ENCODE measurements at places on chromosomes 6 and 20.
A peak's percentile ranks its signal among the peaks of the same experiment; 100 is the strongest.

- DNase-seq = no peak
Observed at GRCh38 chr20:35318502-35319157, 26.4 kb upstream of the FAM83C start.

- DNase-seq = no peak
Observed at GRCh38 chr6:11094941-11095340, 1.3 kb downstream of the SMIM13 start.

DNA sequence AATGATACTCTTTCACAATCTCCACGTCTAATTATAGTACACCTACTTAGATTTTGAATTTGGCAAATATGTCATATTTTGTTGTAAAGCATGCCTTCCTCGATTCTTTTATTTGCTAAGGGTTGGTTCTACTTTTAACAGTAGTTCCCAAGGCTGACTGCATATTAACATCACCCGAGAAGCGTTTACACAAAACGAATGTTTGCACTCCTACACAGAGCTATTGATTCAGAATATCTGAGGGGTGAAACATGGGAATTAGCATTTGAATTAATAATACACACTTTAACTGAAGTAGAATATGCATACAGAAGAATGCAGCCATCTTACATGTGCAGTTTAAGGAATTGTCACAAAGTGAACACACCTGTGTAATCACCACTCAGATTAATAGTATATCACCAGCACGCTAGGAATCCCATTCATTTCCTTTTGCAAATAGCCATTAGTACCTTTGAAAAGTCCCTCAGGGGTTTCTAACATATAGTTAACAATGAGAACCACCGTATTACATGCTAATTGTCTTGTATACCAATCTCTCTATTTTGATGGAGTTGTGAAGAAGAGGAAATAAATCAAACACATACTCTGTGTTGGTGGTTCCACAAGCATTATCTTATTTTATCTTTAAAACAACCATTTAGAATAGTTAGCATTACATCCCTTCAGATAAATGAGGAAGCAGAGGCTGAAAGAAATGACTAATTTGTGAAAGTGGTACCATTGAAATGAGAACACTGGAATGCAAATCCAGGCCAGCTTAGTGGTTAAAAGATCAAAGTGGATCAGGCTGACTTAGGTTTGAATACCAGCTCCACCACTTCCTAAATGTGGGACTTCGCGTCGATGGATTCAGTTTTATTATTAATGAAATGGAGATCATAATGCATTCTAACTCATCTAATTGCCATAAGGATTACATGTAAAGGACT is 317.6 kb downstream of the HDGFL1 start:
- no peak for DNase-seq

DNA sequence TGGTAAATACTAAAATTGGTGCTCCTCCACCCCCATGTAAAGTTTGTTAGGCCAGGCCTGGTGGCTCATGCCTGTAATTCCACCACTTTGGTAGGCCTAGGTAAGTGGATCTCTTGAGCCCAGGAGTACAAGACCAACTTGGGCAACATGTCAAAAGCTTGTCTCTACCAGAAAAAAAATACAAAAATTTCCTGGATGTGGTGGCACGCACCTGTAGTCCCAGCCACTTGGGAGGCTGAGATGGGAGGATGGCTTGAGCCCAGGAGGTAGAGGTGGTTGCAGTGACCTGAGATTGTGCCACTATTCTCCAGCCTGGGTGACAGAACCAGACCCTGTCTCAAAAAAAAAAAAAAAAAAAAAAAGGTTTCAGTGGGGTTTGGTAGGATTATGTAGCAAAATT is 41.7 kb downstream of the ITCH start:
- DNase-seq = no peak

DNA sequence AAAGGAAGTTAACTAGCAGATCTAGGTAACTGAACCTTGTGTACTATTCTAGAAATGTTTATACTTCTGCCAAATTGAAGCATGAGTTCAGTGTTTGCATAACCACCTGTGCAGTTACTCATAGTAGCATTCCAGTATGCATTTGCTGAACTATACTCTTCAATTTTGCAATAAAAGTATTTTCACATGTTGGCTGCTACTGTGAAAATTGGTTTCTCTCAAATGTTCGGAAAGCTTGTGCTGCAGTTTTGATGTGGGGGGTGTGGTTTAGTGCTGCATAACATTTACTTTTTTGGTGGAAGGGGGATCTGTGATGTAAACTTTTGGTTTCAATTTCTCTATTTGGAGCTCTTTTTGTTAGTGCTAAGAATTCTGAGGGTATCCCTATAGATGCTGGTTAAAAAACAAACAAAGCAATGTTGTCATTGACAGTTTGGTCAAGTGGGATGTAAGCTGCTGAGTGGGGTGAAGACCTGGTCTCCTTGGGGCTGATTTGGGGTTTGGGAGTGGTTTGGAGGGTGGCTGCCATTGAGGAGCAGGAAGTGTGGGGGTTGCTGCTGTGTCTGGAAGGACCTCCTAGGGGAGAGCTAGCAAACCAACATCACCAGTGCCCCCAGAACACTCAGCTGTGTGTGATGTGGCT is 87.8 kb downstream of the CARMIL1 start:
- DNase-seq = peak; percentile 48

DNA sequence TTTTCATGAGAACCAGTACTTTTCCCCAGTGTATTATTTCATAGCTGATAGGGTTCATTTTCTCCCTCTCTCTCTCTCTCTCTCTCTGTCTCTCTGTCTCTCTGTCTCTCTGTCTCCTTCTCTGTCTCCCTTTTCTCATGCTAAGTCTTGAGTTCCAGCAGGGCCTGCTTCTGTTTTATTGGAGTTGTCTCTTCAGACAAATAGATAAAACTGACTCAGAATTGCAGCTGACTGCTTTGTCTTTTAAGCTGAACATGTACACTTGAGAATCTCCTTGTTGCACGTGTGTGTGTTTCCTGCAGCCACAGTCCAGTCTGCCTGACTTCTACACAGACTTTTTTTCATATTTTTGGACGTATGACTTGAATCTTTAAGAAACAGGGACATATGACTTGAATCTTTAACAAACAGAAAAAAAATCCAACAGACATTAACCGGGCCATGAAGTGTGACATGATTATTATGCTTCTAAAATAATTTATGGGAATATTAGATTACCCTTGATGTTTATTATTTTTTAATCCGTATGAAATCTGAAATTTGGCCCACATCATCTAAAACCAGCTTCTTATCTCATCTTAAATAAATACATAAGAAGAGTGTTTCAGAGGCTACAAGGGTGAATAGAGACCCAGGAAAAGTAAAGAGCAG is 71.5 kb downstream of the JAG1 start:
- DNase-seq = no peak

GRCh38 chr6:37966801-37967200 is 147.3 kb downstream of the ZFAND3 start:
- DNase-seq = no peak

DNA sequence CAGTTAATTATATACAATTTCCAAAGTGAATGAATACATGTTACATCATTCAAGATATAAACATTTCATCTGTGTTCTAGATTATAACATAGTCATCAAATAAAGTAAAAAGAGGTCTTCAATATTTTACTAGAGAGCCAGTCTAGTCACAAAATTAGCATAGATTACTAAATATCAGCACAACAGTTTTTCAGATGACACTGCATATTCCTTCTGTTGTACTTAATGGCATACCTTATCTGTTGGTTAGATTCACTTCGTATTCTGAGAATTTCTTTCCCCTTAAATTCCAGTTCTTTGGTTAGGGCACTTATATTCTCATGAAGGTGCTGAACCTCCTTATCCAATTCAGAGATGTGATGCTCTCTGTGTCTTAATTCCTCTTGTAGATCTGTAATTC is 39.8 kb upstream of the MCM9 start:
- DNase-seq = no peak

DNA sequence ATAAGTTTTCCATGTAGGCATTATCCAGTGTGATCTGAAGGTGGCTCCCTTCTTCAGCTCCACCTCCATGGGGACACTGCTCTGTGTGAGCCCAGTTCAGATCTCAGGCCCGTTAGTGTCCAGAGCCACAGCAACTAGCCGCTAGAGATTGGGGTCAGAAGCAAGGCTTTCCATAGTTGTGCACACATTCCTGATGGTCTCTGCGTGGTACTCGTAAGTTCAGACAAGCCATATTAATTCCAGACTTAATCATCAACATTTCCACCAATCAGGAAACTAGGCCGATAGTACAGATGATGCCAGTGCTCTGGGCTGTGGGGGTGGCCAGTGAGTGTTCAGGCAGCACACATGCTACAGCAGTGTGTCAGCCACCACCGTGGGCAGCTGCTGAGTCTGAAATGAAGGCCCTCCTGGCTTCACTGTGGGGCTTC is 17.5 kb upstream of the SYNCRIP start:
- DNase-seq = no peak

GRCh38 chr20:37670351-37670791 is 23.5 kb upstream of the CTNNBL1 start:
- no peak for DNase-seq

GRCh38 chr6:113870917-113871316 is 13.8 kb downstream of the MARCKS start:
- no peak for DNase-seq

- DNase-seq = no peak
Observed at GRCh38 chr6:112037783-112038216, 16.1 kb upstream of the CCN6 start.

DNA sequence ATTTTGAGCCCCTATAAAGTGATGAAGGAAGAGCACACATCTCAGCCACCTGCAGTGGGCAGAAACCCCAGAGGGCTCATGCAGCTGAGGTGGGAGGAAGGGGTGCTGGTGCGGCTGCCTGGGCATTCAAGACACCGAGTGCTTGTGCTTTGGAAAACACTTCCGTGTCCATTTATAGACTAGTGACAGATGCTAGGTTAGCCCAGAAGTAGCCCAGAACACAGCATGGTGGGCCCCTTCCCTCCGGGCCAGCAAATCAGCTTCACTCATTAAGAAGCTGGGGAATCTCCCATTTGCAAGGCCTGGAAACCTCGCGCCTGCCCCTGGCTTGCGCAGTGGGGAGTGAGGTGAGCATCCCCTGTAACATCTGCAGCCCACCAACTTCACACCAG is 12.9 kb downstream of the BEND3 start:
- DNase-seq = no peak

DNA sequence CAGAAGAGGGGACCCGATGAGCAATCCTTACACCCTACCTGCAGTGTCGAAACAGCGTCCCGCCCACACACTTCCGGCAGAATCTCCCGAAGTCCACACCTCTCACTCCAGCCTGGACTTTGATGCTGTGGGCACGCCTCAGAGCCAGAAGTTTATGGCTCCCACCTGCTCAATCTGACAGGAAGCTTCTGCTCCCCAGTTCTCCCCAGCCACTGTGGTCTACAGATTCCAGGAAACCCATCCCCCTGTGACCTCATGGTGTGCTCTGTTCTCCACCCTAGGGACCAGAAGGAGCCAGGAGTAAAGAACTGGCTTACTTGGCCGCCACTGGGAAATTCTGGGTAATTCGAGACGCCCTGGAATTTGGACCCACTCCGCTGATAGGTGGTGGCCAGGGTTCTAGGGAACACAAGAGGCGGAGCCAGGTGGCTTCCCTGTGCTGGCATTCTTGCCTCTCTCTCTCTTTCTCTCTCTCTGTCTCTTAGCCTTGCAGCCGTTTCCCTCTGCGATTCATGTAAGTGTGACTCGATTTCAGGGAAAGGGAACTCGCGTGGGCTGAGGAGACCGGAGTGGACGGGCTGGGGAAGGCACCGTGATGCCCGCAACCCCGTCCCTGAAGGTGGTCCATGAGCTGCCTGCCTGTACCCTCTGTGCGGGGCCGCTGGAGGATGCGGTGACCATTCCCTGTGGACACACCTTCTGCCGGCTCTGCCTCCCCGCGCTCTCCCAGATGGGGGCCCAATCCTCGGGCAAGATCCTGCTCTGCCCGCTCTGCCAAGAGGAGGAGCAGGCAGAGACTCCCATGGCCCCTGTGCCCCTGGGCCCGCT is at the start of gene TRIM15:
TSS of gene TRIM15 (plus strand) at position 457 of the 828 bp plus-strand sequence. CDS start at position 596, 139 bp downstream.
- peak; percentile 7 for DNase-seq

GRCh38 chr6:36492621-36493020 is 49.8 kb downstream of the KCTD20 start:
- no peak for DNase-seq

- DNase-seq = no peak
Observed at GRCh38 chr20:23568971-23569330, 667 bp upstream of the CST9L start.

DNA sequence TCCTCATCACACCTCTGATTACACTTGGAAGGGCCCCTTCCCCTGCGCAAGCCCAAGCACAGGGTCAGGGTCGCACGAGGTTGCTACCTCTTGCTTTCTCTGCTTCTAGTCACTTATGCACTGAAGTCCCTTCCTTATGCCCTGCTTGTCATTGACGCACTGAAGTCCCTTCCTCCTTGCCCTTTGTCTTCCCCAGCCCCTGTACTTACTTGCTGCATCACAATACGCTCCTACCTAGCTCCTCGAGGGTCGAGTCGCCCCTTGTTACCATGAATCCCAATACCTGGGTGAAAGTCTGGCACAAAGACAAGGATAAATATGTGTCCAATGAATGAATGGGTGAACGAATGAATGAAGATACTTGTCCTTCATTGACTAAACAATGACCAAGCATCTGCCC is 75.9 kb downstream of the LYRM4 start:
- no peak for DNase-seq

GRCh38 chr6:150029749-150030148 is 4.4 kb upstream of the RAET1L start:
- DNase-seq = no peak

DNA sequence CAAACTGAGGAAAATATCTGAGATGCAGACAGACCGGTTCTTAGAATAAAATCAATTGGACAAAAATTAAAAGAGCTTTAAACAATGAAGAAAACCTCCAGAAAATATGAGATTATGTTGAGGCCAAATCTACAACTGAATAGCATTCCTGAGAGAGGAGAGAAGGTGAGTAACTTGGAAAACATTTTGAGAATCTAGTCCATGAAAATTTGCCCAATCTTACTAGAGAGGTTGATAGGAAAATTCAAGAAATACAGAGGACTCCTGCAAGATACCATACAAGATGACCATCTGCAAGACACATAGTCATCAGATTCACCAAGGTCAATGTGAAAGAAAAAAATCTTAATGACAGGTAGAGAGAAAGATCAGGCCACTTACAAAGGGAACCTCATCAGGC is 437.7 kb upstream of the ADGRB3 start:
- DNase-seq = no peak

- DNase-seq = no peak
Observed at GRCh38 chr20:20608041-20608440, 104.4 kb downstream of the RALGAPA2 start.

GRCh38 chr6:106885679-106886078 is 88.8 kb downstream of the CD24 start:
- no peak for DNase-seq

- no peak for DNase-seq
Observed at GRCh38 chr6:160421854-160422253, 73.7 kb downstream of the SLC22A3 start.

DNA sequence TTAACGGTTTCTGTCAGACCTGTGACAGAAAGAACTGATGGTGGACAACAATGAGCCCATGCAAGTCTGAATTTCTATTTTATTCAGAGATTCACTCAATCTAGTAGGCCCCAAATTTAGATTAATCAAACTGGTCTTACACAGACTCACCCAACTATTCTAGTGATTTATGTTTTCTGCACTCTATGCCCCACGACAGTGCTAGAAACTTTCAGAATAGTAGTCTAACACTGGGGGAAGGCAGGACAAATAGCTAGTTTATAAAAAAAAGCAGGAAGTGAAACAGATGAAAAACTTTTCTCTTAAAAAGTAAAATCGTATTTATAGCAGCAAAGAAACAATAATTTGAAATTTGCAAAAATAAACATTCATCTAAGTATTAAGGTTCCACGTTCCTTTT is 5.0 kb downstream of the TCP11 start:
- DNase-seq = no peak

- DNase-seq = no peak
Observed at GRCh38 chr20:52524861-52525260, 333.3 kb upstream of the ZFP64 start.

GRCh38 chr6:159104931-159105330 is 60.1 kb upstream of the TAGAP start:
- DNase-seq = no peak

Measured in CD4-positive, alpha-beta T cell treated with Interleukin-15 for 4 hours (primary cell).